ENCODE measurements at places on chromosomes 2 and 18.
A peak's percentile ranks its signal among the peaks of the same experiment; 100 is the strongest.

- H3K4me3 ChIP-seq = no peak overlapping the region
- peaks cover 39% of the 10 kb centered on the region for H3K4me1 ChIP-seq
- DNase-seq = no peak
- H3K27ac ChIP-seq = no peak overlapping the region
- H3K27me3 ChIP-seq = no peaks in the 10 kb centered on the region
Measured at GRCh38 chr2:109177635-109178034, 48.6 kb downstream of the SH3RF3 start.

GRCh38 chr2:109533823-109534222, 79.9 kb downstream of the SEPTIN10 start:
- no peaks in the 10 kb centered on the region for H3K36me3 ChIP-seq
- no peak overlapping the region for H3K27ac ChIP-seq
- peaks cover 7% of the 10 kb centered on the region for H3K4me1 ChIP-seq
- DNase-seq = peak; percentile 79
- no peaks in the 10 kb centered on the region for H3K27me3 ChIP-seq
- H3K4me3 ChIP-seq = no peak overlapping the region

- no peak overlapping the region for H3K4me3 ChIP-seq
- no peak overlapping the region for H3K27ac ChIP-seq
Measured at GRCh38 chr2:152504618-152505017, 169.6 kb downstream of the FMNL2 start.

DNA sequence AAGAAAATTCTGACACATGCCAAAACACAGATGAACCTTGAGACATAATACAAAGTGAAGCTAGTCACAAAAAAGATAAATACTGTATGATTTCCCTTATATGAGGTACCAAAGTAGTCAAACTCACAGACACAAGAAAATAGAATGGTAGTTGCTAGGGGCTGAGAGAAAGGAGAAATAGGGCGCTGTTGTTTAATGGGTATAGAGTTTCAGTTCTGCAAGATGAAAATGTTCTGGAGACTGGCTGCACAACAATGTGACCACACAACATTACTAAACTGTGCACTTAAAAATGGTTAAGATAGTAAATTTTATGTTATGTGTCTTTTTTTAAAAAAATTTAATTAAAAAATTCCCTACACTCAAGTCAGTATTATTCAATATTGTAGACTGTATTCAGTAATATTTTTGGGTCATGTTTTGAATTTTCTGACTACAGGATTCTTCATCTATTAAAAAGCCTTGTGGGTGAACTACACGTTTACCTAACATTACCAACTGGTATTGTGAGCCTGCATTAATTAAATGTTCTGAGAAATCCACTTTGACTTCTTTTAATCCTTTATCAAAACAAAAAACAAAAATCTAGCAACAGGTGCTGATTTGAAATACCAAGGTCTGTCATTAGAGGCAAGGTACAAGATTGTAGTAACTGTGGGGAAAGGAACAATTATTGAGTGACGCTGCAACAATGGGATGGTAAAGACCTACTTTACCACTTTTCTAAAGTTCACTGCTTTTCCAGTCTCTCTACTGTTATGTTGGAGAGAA, 140.8 kb upstream of the ZFP36L2 start:
- no peaks in the 10 kb centered on the region for H3K36me3 ChIP-seq
- no peak overlapping the region for H3K4me3 ChIP-seq
- H3K27ac ChIP-seq = no peak overlapping the region
- no peaks in the 10 kb centered on the region for H3K27me3 ChIP-seq
- no peak for DNase-seq

GRCh38 chr2:192016265-192016664, 169.4 kb upstream of the CAVIN2 start:
- H3K27ac ChIP-seq = no peak overlapping the region
- H3K4me3 ChIP-seq = no peak overlapping the region
- no peaks in the 10 kb centered on the region for H3K27me3 ChIP-seq
- H3K4me1 ChIP-seq = no peaks in the 10 kb centered on the region
- no peaks in the 10 kb centered on the region for H3K36me3 ChIP-seq
- DNase-seq = no peak
